Natural killer cell (primary cell): ENCODE measurements at places on chromosomes 13 and 19. TPM values are rescaled to one million over a fixed set of nuclear protein-coding genes. Genes with fewer than 3 reads are reported as not detected.

The HCST gene
- total RNA-seq, result 281 TPM

The RFXANK gene
- 67.5 TPM for total RNA-seq

The MBD3L3 gene
- not detected for total RNA-seq

The HS6ST3 gene
- not detected for total RNA-seq

The CEACAM4 gene
- 0.52 TPM for total RNA-seq

The GJB2 gene
- total RNA-seq, result not detected

The ZIK1 gene
- total RNA-seq, result 6.5 TPM

The CCDC122 gene
- 1.2 TPM for total RNA-seq

The CPB2 gene
- not detected for total RNA-seq

The GADD45B gene
- 198 TPM for total RNA-seq

The LGALS14 gene
- total RNA-seq, result not detected

The FCAR gene
- 6.7 TPM for total RNA-seq

The ANGPTL8 gene
- not detected for total RNA-seq

The THSD8 gene
- 2.2 TPM for total RNA-seq

The PGLYRP2 gene
- 0.28 TPM for total RNA-seq

The ARRDC5 gene
- total RNA-seq, result 8.8 TPM
